ENCODE measurements at places on chromosomes 13 and 19.

DNA sequence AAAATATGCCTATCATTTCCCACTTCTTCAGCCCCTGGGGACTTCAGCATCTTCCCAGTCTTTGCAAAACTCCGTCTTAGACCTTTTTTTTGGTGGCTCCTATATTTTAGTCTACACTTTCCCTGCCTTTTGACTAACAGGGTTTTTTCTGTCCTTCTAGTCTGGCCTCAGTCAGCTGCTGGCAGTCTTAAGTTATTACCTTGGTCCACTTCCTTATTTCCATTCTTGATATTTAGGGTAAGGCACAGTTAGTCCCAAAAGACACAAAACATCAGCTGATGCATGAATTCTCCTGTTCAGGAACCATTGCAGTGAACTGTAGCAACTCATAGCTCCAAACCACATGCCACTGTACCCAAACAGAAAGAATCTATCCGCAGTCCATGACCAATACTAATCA lies 234.6 kb upstream of the RFC3 start:
- no peak for DNase-seq

DNA sequence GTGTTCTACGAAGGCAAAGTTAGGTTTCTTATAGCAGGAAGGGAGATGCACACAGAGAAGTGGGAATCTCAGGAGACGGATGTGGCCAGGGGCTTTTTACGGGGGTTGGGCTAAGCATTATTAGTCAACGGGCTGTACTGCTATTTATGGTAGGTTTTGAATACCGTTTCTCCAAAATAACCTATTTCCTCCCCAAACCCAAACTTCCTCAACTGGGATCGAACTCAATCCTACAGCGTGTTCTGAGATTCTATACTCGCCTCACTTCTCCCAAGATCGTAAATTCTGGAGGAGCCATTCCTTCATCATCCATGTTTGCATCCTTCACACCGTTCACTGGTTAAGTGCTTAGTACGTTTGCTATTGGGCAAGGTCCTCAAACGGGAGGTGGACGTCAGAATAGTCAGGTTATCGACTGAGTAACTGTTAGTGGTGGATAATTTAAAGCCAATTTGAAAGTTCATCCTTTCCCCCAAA lies 1.2 kb upstream of the TRIM13 start:
- no peak for DNase-seq

- no peak for DNase-seq
Measured at GRCh38 chr13:33471204-33471603, 185.6 kb upstream of the STARD13 start.

DNA sequence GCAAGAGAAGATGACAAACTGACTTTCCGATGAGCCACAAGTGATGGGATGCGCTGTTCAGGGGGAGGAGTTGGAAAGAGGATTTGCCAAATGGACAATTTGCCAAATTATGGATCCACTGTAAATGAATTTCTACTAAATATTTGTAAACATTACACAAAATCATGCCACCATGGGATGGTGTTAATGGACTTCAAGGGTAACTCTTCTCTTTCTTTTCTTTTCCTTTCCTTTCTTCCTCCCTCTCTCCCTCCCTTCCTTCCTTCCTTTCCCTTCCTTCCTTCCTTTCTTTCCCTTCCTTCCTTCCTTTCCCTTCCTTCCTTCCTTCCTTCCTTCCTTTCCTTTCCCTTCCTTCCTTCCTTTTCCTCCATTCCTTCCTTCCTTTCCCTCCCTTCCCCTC lies 76.0 kb upstream of the PEG3 start:
- DNase-seq = no peak

GRCh38 chr13:54383604-54384003 lies 1355.0 kb downstream of the OLFM4 start:
- DNase-seq = no peak

DNA sequence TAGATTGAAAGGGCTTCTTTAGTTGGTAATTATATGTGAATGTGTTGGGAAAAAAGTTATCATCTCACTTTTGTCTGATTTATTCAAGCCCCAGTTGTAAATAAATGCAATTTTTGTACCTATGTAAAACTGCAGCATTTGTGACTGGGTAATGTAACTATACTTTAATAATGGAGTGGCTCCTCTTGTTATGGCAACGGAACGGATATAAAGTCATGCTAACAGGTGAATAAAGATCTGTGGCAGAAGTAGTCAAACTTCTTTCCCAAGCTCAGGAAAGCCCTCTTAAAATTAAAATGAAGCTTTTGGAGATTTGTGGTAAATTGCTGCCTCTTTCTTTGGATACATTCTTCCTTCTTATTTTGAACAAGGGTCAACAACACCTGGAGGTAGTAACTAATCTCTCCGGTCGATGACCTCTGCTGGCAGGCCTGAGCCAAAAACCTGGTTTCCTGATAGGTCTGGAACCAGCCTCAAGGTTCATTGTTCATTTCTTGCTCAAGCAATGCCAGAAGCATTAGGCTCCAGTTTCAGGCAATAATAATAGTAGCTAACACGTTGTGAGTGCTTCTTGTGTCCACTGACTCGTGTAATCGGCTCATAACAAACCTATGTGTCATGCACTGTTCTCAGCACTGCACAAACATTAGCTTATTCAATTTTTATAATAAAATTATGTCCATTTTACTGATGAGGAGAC lies 313.4 kb upstream of the DACH1 start:
- no peak for DNase-seq

DNA sequence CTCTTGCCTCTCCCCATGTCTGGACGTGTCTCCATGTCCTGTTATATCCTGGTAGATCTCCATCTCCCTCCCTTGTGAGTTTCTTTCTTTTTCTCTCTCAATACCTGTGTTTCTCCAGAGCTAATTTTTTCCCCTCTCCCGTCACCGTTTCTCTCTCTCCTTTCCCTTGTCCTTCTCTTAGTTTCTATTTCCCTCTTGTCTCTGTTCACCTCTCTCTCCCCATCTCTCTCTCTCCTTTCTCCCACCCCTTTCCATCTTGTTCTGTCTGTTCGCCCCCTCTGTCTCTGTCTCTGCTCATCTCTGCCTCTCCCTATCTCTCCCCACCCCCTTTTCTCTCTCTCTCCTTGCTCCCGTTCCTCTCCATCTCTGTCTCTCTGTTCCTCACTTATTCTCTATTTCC lies 13.0 kb downstream of the SLC8A2 start:
- no peak for DNase-seq

DNA sequence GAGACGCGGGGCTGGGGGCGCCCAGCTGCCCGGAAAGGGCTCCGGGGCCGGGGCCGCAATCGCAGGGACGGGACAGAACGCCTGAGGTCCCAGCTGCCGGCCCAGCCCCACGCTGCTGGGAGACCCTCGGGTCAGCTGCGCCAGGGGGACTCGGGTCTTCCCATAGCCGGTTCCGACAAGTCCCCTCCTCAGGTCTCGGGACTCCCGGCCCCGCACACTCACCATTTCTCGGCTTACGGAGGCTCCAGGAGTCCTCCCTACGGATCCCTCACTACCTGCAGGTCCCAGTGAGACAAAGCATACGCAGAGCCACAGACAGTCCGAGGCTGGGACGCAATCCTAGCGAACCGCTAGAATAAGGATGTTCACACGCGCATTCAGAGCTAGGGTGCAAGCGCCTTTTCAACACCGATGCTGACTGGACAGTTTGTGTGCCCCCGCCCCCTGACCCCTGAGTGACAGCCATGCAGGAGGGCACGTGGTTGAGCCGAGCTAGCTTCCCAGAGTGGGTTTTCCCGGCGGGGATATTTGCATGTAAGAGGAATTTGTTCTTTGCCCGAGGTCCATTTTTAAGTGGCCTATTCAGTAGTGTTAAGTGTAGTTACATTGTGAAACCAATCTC lies 13.6 kb downstream of the ZNF490 start:
- no peak for DNase-seq

DNA sequence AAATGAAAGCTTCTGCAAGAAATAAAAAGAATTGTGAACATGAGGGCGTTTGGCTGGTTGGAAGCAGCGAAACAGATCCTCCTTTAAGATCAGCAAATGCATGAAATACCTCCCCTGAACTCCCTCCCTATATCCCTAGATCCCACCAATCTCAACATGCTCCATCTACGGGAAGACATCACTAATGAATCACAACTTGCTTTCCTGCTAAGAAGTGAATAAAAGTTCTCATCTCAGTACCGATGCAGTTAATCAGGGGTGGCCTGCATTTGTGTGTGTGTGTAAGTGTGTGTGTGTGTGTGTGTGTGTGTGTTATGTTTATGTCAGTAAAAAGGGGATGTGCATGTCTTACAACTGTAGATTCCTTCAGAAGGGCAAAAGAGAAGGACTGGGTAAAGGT lies 238.7 kb downstream of the LIG4 start:
- no peak for DNase-seq

GRCh38 chr13:38381890-38382289 lies 32.2 kb downstream of the UFM1 start:
- DNase-seq = no peak

DNA sequence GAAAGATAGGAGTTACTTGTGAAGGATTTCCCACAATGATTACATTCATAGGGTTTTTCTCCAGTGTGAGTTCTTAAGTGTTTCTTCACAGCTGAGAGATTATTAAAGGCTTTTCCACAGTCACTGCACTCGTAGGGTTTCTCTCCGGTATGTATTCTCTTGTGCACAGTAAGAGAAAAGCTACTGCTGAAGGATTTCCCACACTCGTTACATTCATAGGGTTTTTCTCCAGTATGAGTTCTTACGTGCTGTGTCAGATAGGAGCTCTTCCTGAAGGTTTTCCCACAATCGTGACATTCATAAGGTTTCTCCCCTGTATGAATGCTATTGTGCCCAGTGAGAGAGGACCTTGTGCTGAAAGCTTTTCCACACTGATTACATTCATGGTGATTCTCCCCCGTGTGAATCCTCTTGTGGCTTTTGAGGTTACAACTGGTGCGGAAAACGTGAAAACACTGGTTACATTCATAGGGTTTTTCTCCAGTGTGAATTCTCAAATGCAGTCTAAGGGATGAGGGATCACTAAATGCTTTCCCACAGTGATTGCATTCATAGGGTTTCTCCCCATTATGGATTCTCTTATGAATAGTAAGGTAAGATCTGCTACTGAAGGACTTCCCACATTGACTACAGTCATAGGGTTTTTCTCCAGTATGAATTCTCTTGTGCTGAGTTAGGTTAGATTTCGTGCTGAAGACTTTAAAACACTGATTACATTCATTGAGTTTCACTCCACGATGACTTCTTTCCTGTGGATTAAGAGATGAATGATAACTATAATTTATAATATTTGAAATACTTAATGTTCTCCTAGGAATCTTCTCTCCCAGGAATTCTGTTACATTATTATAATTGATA lies 20.6 kb downstream of the ZNF558 start:
- DNase-seq = no peak
